Dermis blood vessel endothelial cell (primary cell): ENCODE measurements at places on chromosomes 3 and 15.

GRCh38 chr15:75723847-75724660, 11.4 kb upstream of the CSPG4 start:
- peak; percentile 95 for DNase-seq

GRCh38 chr3:102361101-102361500, 73.7 kb upstream of the ZPLD1 start:
- no peak for DNase-seq

DNA sequence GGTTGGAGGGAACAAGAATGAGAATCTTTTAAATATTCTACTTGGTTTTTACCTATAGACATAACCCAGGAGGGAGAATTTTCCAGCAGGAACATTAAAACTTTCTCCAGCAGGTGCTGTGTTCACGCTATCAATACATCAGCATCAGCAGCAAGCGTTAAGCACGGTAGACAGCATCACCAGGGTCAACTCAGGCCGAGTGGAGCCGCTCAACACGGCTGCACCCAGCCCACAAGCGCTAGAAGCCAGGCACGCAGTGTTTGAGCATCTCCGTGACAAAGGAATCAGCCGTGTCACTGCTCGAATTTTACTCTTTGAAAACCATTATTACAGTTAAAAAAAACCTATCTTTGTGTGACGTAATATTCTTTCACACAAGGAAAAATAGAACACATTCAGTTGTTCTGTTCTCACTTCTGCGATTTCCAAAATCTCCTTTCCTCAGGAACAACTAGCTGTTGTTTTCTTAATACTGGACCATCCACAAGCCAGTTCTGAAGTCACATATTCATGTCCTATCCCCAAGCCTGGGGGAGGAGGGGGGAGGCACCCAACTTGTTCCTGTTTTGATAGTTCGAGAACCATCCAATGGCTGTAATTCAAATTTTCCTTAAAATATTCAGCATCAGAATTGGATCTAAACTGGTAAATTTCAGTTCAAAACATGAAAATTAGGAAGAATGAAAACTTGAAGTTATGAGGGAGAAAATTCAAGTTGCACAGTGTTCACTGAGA, 77.9 kb downstream of the ADAMTS17 start:
- no peak for DNase-seq

GRCh38 chr15:55402707-55403106, 5.5 kb downstream of the CCPG1 start:
- peak; percentile 10 for DNase-seq

DNA sequence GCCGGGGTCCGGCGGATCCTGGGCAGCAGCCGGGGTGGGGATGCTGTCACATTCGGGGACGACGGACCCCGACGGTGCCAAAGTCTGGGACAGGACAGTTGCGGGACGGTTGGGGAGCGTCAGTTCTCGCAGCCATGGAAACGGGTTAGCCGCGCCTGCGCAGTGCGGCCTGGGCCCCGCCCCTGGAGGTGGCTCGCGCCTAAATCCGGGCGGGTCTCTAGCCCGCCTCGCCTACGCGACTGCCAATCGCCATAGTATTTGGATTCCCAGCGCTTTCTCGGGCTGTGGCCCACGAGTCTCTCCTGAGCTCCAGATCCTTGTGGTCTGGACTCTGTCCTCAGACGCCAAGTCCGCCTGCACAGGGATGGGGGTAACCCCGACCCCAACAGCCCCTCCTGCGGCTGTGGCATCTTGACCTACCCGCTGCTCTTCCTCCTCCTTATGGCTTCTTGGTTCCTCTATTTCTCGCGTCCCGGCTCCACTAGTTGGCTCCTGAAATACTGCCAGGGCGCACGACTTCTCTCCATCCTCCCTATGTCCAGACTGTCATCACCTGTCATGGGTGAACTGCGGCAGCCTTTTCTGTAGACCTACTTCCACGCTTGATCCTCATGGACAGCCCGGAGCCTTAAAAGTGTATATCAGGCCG, at the start of gene ZMYND10:
Gene ZMYND10 (minus strand): TSS at position 147 of the 649 bp plus-strand sequence. CDS start 153 bp downstream, outside the sequence.
- DNase-seq, result peak; percentile 40

DNA sequence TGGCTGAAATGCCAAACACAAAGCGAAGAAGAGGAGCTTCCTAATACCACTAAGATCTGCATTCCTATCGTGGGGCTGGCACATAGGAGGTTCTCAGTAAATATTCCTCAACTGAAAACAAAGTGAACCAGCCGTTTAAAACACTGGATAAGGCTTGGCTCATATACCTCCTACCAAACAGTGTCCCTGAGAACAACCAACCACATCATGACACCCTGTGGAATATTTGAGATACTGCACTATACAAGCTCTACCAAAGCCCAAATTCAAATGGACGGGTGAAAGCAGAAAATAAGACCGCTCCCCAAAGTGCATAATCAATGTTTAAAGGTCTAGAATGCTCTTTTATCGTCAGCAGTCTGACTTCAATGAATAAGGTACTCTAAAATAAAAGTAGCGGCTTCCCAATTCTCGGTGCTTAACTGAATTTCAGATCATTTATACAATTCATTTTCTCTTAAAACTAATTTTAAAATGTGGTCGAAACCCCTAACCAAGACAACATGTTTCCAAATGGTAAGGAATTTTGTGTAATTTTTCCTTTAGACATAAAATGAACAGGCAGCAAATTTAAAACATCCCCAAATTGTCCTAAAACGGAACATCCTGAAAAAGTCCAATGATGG, 425.8 kb downstream of the ERC2 start:
- no peak for DNase-seq

- DNase-seq, result no peak
Observed at GRCh38 chr3:140145528-140145927, 210.5 kb downstream of the CLSTN2 start.

DNA sequence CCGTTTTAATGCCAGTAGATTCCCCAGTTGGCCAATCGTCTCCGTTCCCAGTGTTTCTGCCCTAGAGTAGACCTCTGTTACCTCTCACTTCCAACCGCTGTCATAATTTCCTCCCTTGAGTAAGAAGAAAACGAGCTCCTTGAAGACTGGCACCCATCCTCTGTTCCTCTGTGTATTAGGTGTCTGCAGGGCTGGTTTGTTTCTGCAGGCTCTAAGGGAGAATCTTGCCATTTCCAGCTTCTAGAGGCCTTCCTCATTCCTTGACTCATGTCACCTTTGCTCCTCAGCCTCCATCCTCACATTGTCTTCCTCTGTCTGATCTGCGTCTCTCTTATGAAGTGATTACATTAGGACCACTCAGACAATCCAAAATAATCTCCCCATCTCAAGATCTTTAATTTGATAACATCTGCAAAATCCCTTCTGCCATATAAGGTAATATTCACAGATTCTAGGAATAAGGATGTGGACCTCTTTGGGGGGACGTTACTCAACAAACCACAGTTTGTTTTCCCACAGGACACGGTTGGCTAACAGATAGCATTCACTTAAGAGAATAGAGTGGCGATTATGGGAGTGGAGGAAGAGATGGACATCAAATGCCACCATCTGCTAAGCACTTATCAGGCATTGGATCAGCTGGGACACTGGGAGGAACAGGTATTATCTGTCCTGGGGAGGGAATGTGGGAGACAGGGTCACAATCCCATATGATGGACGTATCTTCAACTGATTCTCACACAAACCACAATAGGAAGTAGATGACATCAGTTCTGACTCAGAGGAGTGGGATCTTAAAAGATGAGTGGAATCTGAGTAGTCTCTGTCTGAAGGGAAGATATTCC, 17.1 kb downstream of the ARHGAP31 start:
- peak; percentile 42 for DNase-seq

DNA sequence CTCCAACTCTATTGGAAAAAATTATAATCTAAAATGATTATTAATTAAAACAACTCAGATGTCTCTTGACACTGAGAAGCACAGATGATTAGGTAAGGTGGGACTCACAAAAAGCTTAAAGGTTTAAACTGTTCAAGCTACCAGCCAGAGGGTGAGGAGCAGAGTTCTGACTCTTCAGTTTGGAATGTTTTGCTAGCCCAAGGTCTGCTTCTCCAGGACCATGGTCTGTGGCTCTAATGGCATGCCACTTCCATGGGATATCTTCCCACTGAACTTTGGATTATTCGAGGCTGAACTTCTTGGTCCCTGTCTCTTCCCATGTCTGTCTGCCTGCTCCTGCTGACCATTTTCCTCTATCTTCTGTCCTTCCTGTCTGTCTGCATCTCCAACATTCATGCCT, 49.2 kb downstream of the CACNA2D3 start:
- no peak for DNase-seq

- peak; percentile 52 for DNase-seq
Observed at GRCh38 chr15:48644467-48644826, 1.1 kb downstream of the FBN1 start.

DNA sequence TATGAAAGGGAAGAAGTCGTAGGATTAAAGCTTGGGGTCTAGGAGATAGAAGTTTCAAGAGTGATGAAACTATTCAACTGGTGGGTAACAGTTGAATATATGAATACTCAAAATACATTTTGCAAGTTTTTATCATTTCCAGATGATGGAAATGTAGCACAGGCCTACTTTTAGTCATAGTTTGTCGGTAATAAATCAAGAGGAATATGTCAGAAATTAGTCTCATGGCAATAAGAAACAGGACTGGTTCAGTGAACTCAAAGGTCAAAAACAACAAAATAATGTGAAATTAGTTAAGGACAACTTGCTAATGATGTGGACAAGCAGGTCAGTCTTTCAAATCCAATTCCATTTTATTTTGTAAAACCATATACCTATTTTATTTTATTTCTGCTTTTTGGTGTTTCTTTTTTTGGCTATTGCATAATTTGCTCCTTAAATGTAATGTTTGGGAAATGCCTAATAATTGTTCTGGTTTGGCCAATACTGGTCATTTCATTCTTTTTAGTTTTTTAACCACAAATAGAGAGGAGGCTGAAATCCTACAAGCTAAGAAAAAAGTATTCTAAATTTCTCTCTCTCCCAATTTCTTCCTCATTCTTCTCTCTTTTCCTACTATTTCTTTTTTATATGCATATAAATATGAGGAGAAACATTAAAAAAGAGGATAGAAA, 195.2 kb upstream of the ARHGEF26 start:
- no peak for DNase-seq

DNA sequence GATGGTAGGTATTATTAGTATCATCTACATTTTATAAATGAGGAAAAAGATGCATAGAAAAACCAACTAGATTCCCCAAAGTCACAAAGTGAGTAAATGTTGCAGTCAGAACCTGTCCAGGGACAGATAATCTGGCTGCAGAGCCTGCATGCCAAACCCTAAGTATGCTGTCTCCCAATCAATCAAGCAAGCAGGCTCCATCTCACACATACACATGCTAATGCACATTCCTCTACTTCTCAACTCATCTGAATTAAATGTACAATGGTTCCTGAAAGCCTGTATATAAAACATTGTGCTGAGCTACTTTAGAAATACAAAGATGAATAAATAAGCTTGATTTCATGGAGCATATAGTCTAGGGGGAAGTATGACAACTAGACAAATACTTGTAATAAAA, 101.0 kb downstream of the CBLB start:
- no peak for DNase-seq

GRCh38 chr3:12984023-12984823, 89.0 kb downstream of the IQSEC1 start:
- peak; percentile 88 for DNase-seq

- DNase-seq, result peak; percentile 63
Observed at GRCh38 chr3:106811376-106811775, 565.9 kb upstream of the CCDC54 start.

DNA sequence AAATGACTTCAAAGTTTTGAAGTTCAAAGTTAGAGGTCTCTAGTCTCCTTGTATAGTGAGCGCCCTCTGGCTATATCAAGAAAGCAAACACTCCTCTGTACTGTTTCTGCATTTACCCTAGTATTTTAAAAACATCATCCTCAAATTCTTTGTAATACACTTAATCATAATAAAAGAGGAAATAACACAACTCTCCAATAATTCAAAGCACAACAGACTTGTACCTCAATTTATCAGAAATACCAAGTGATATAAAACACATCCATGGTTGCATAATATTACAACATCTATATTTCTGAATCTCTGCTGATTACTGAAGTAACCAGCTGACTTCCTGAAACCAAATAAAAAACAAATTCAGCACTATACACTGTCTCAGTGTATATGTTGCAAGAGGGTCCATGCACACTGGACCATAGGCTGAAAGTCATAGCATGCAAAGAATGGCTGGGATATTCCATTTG, 12.5 kb downstream of the PLOD2 start:
- peak; percentile 38 for DNase-seq

DNA sequence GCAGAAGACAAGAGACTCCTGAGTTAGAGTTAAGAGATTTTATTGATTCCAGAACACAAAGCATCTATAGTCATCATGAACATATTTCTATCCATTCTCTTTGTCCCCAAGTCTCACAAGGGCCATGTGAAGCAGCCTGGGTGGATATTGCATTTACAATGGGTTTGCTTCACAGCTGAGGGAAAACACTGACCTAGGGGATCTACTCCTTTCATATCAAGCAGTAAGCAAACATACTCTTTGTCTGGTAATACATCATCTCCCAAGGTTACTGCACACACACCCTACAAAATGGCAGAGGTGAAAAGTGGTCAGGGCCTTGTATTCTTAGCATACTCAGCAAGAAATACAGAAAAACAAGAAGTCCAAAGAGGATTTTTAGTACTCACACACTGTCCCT, 267.7 kb upstream of the BCHE start:
- DNase-seq, result no peak

DNA sequence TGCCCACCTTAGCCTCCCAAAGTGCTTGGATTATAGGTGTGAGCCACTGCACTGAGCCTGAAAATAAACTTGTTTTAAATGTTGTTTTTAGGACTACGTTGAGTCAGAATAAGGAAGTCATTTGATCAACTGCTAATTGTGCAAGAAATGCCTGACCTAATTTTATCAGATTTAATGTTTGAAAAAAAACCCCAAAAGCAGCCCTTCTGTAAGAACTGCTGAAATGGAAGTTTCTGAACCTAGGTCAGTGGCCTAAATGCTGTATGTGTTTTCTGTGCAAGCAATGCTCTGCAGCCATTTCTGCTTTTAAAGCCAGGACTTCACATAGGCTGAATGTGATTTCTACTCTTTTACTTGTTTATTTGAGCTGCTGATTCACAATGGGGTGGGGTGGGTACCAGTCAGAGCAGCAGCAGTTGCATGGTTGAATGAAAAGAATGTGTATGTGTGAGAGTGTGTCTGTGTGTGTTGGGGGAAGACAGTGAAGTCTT, 6.6 kb downstream of the GPX1 start:
- DNase-seq, result peak; percentile 48

DNA sequence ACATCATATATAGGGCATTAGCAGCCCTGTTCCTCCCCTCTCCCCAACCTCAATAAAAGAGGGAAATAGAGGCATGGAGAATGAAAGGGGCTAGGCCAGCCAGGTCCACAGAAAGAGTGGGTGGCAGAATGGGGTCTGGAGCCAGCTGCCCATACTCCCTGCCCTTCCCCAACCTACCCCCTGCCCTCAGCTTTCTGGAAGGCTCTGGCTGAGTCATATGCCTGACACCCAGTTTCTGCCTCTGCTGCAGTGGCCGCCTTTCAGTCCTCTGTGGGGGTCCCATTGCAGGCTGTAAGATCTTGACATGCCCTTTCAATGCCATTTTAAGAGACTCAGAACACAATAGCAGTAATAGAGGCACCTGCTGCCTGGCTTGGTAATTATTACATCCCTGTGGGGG, 95.7 kb downstream of the LINGO1 start:
- DNase-seq, result no peak

- DNase-seq, result no peak
Observed at GRCh38 chr15:74891469-74891868, 1.6 kb downstream of the MPI start.

- DNase-seq, result no peak
Observed at GRCh38 chr15:44458429-44458828, 31.0 kb downstream of the CTDSPL2 start.
